ENCODE measurements at places on chromosomes 2 and 18.

GRCh38 chr2:144854596-144854995 lies 334.7 kb upstream of the ZEB2 start:
- no peak for DNase-seq

DNA sequence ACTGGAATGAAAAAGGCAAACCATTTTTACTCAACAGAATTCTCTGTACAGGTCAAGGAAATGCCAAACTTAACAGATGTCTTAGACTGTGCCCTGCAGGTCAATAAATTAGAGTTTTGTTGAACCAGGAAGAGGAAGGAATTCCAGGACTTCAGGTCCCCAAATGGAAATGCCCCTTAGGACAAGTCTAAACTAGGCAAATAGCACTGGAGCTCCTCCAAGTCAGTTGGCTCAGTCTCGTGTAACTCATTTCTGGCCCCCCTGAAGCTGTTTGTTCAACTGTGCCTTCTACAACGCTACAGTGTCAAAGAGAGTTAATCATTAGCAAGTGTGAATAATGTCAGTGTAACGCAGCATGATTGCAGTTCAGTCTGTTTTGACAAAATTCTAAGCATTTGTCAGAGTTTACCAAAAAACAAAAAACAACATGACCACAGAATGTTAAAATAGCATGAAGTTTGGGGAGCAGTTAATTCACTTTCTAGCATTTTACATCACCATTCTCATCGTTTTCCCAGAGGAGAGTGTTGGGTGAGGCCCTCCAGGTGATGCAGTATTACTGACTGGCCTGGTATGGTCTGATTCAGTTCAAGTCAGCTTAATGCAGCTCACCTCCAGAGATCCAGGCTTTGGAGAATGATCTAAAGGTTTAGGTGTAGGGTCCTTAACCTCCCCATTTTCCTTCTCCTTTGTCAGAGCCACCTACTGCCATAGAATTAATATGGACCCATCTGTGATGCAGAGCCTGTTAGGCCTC lies 108.1 kb downstream of the AQP4 start:
- DNase-seq: no peak

DNA sequence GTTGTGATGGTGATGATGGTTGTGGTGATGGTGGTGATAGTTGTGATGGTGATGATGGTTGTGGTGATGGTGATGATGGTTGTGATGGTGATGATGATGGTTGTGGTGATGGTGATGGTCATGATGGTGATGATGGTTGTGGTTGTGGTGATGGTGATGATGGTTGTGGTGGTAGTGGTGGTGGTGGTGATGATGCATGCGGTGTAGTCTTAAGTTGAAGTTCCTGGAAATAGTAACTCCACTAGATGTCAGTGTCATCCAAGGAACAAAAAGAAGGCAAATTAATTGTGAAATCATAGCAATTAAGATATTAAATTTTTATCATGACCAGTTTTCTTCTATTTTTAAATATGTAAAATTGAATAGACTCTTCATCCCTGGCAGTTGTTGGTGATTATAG lies 309.2 kb downstream of the AGAP1 start:
- DNase-seq: no peak

GRCh38 chr2:166539340-166540162 lies 45.5 kb upstream of the SCN7A start:
- no peak for DNase-seq
